ENCODE measurements at places on chromosomes 12 and 14. TPM values are rescaled to one million over a fixed set of nuclear protein-coding genes. Genes with fewer than 3 reads are reported as not detected.

The ASCL1 gene
- not detected for total RNA-seq

The PDE3A gene
- total RNA-seq: not detected

The RNASE7 gene
- total RNA-seq: not detected

The HOTAIR gene
- not detected for total RNA-seq

The SIX1 gene
- not detected for total RNA-seq

The GALNT6 gene
- 43.1 TPM for total RNA-seq

The C14orf132 gene
- 0.50 TPM for total RNA-seq

Data from activated CD8-positive, alpha-beta T cell treated with anti-CD3 and anti-CD28 coated beads, Interleukin-2, amount 10 ng/mL, durations not matched to agents 7 days and 5 days (primary cell).